ENCODE measurements at places on chromosomes 11 and 22.
A peak's percentile ranks its signal among the peaks of the same experiment; 100 is the strongest.

- DNase-seq: peak; percentile 36
Measured at GRCh38 chr11:64318766-64319761, 1.1 kb downstream of the PRDX5 start.

DNA sequence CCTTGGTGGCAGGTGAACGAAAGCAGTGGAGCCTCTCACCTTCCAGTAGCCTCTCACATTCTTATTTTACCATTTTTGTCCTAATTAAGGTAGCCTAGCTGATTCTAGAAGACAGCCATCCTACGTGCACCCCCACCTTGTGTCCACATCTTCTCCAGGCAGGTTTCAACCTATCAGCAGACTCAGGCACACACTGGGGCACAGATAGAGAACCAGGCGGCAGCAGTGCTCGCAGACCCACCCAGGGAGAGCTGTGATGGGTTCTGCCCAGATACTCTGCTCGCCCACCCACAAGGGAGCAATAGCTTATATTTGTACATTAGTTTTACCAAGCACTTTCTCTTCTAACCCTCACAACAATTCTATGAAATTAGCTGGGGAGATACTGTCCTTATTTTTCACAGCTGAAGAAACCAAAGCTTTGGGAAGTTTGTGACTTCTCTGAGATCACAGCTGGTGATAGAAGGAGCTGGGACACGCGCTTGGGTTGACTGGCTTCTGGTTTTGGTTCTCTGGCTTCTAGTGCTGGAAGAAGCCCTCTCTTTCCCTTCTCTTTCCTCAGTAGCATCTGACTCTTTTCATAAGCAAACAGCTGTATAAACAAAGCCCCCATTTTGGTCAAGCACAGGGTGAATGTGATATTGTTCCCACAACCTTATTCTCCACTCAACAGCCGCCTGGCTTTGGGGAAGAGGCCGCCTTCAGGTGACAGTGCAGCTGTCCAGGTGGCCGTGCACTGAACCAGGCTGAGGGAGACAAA, 36.9 kb downstream of the PPP2R1B start:
- no peak for DNase-seq

- no peak for DNase-seq
Measured at GRCh38 chr22:27799015-27799826, 2.3 kb downstream of the MN1 start.

- DNase-seq: peak; percentile 77
Measured at GRCh38 chr11:57513911-57514537, 1.5 kb downstream of the SLC43A1 start.

GRCh38 chr11:44916801-44917385, 33.8 kb downstream of the TP53I11 start:
- DNase-seq: no peak

- no peak for DNase-seq
Measured at GRCh38 chr11:43942662-43943371, 380 bp downstream of the C11orf96 start.

GRCh38 chr22:25564979-25565677, 653 bp downstream of the GRK3 start:
- peak; percentile 43 for DNase-seq

GRCh38 chr22:25804676-25805075, 62.7 kb downstream of the MYO18B start:
- no peak for DNase-seq

DNA sequence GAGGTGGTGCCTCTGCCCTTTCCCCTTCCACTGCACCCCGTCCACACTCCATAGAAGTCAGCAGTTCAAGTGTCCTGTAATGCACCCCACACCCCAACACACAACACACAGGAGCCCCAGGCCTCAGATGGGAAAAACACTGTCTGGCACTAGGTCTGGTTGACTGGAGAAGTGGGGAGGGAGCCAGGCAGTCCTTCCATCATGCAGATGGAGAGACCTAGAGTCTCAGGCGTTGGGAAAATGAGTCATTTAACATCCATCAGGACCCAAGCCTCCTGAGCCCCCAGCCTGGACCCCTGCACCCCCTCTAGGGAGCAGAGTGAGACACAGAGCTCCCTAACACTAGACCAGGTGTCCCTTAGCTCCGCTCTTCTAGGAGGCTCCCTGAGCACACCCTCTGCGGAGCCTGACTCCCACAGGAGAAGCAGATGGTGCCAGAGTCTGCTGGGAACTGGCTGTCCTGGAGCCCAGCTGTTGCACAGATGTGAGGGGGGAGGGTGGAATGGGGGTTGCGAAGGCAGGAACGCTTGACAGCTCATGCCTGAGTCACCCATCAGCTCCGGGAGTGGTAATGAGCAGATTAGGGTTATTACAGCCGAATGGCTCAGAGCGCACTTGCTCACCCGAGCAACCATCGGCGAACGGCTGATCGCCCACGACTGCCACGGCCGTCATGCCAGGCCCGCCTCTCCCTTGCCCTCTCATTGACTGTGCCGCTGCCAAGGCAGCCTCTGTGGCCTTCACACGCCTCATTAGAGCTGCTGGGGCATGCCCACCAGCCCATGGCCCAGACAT, 22.1 kb upstream of the SYT7 start:
- DNase-seq: peak; percentile 77

GRCh38 chr22:18091916-18092526, 14.2 kb downstream of the PEX26 start:
- DNase-seq: peak; percentile 20

DNA sequence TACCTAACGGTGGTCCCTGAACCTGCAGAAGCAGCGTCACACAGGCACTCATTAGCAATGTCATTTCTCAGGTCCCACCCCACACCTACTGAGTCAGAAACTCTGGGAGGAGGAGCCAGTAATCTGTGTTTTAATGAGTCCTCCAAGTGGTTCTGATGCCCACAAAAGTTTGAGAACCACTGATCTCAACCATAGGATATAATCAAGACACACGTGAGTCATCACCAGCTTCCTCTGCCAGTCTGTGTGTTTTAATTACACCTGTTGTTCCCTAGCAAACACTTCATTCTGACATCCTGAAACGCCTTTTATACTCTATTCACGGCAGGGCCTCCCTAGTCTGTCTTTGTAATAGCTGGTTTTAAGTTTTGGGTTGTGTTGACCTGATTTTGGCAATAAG, 5.8 kb downstream of the TECTA start:
- no peak for DNase-seq

DNA sequence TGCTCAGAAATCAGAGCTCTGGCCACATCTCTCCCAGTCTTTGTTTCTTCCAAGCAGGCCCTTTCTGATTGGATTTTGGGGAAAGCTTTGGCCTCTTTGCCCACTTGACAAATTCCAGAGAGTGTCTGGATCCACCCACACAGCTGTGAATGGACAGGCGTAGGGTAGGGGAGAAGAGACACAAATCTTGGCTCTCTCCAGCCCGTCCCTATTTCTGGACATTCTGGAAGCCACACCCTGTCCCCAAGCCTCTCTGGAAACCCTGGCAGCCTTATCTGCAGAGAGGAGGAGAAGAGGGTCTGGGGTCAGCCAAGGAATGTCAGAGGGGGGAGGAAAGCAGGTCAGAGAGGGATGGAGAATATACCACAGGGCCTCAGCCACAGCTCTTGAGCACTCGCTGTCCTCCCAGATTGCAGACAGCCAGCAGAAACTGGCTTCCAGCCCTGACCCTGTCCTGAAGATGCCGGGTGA, 59.5 kb upstream of the WNT11 start:
- no peak for DNase-seq
